Stimulated activated CD8-positive, alpha-beta memory T cell treated with anti-CD3 and anti-CD28 coated beads, Interleukin-4, amount 100 ng/mL, for 24 hours (primary cell): ENCODE measurements at places on chromosomes 4 and X.

- DNase-seq = no peak
Observed at GRCh38 chr4:112214390-112215264, 17.0 kb upstream of the AP1AR start.

GRCh38 chr4:88737307-88737941 lies 39.8 kb upstream of the NAP1L5 start:
- no peak for DNase-seq

GRCh38 chr4:94564252-94564651 lies 112.5 kb downstream of the PDLIM5 start:
- DNase-seq = no peak

- DNase-seq = no peak
Observed at GRCh38 chrX:13752141-13752540, 17.6 kb downstream of the OFD1 start.

DNA sequence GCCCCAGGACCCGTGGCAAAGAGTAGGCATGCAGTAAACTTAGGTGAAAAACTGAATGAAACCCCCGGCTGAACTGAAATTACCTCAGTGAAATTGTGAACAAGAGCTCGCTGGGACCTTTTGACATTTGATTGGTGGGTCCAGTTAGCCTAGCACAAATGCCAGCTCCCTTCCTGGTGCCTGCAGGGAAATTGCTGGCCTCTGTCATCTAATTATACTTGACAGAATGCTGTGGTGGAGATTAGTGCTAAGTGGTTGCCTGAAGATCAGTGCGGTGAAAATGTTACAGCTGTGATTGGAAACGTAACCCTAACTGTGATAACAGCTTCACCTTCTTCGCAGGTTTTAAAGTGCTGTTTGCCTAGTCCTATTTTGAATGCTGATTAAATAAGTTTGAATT lies 43.0 kb downstream of the ADD1 start:
- no peak for DNase-seq

- DNase-seq = peak; percentile 51
Observed at GRCh38 chrX:41085512-41085877, 250 bp downstream of the USP9X start.

GRCh38 chr4:144371485-144371884 lies 231.0 kb upstream of the GYPA start:
- no peak for DNase-seq

DNA sequence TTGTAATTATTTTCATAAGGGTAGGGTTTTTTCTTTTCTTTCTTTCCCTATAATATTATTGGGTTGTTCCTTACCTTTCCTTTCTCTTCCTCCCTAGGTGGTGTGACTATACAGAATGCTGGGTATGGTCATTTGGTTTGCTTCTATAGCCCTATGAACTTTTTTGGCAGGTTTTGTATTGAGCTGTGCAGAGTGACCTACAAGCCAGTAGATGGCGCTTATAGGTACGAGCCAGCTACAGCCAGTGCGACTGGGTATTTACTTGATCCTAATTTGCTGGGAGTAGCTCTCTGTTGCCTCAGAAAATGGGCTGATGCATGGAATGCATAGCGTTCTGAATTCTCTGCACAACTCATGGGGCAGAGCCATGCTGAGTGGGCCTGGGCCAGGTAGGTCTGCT lies 423.3 kb downstream of the MAGEE1 start:
- no peak for DNase-seq

- DNase-seq = no peak
Observed at GRCh38 chr4:71296945-71297344, 41.9 kb upstream of the SLC4A4 start.

GRCh38 chrX:53312946-53313727 lies 31.8 kb upstream of the IQSEC2 start:
- peak; percentile 57 for DNase-seq

- DNase-seq = no peak
Observed at GRCh38 chr4:128868758-128869157, 59.3 kb downstream of the JADE1 start.

DNA sequence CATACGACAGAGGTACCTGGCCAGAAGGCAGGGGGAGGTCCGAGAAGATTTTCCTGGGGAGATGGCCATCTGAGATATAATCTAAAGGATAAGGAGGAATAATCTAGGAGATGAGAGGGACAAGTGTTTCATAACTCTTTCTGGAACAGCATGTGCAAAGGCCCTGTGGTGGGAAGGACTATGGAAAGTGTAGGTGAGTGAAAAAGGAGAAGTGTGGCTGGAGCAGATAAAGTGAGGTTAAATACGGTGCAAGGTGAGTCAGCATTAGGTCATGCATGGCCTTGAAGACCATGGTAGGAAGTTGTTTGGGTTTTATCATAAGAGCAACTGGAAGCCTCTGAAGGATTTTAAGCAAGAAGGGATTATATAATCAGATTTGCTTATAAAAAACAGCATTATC lies 34.6 kb upstream of the MTM1 start:
- DNase-seq = no peak

DNA sequence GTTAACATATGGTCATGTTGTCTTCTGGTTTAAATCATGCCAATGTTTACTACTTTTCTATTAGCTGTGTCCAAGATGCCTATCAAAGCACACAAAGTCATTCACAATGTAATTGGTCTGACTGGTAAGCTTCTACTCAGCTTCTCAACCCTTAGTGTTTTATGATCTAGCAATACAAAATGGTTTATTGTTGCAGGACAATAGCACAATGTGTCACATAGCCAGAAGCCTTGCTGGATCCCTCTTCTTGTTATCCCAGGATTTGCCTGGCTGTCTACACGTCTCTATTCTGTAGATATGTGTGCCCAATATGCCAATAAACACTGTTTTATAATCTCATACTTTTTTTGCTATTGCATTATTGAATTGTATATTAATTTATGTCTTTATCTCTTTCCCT lies 1111.0 kb upstream of the AGA start:
- no peak for DNase-seq

- DNase-seq = no peak
Observed at GRCh38 chrX:39477031-39477761, 620.6 kb downstream of the BCOR start.

- DNase-seq = no peak
Observed at GRCh38 chrX:65866773-65867172, 173.1 kb downstream of the VSIG4 start.

DNA sequence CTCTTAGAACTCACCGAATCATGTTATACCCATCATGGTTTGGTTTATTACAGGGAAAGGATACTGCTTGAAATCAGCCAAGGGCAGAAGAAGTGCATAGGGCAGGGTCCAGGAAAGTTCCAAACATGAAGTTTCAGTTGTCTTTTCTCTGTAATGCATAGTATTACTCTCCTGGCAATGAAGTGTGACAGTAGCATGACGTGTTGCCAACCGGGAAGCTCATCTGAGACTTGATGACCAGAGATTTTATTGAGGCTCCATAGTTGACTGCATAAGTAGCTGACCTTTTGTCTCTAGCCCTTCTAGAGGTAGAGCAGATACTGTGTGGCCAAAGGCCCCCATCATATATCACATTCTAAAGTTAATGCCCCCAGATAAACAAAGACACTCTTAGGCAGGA lies 72.1 kb downstream of the BEND4 start:
- no peak for DNase-seq

GRCh38 chrX:17435476-17435875 lies 60.5 kb downstream of the NHS start:
- DNase-seq = no peak

GRCh38 chr4:170949084-170949483 lies 859.3 kb upstream of the AADAT start:
- no peak for DNase-seq

GRCh38 chrX:19800821-19801374 lies 86.5 kb downstream of the SH3KBP1 start:
- no peak for DNase-seq

DNA sequence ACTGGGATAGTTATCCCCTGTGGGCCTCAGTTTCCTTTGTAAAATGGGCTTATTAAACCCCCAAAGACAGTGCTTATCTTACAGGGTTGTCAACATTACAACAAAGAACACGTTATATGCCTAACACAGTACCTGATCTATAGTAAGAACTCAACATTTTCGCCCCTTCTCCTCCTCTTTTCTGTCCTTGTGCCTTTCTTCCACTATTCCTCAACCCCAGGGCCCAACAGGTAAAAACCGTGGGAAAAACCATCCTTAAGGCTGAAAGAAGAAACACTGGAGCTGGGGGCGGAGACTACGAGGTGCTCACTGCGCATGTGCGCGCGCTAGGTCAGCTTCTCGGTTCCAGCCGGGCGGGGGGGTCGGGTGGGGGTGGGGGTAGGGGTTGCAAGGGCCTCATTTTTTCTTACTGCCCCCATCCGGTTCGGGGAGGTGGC lies 426 bp upstream of the XIAP start:
- DNase-seq = no peak

- no peak for DNase-seq
Observed at GRCh38 chr4:113057891-113058290, 8.4 kb downstream of the ANK2 start.

DNA sequence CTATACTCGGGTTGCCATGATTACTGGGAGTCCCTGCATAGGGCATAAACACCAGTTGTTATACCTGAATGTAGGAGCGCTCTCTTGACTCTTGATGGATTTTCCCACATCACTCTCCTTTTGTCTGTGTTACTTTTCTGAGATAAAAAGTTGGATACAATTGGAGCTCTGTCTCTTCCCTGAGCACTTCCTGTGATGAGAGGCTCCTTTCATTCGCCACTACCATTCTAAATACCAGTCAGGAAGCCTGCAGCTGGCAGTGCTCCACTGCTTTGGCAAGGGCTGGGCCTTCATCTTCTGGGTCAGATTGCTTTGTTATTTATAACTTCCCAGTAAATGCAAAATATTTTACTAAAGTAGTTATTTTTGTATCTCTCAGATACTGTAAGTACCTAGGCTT lies 13.9 kb downstream of the TCEANC start:
- no peak for DNase-seq

GRCh38 chr4:8543623-8544022 lies 36.6 kb upstream of the GPR78 start:
- DNase-seq = no peak

DNA sequence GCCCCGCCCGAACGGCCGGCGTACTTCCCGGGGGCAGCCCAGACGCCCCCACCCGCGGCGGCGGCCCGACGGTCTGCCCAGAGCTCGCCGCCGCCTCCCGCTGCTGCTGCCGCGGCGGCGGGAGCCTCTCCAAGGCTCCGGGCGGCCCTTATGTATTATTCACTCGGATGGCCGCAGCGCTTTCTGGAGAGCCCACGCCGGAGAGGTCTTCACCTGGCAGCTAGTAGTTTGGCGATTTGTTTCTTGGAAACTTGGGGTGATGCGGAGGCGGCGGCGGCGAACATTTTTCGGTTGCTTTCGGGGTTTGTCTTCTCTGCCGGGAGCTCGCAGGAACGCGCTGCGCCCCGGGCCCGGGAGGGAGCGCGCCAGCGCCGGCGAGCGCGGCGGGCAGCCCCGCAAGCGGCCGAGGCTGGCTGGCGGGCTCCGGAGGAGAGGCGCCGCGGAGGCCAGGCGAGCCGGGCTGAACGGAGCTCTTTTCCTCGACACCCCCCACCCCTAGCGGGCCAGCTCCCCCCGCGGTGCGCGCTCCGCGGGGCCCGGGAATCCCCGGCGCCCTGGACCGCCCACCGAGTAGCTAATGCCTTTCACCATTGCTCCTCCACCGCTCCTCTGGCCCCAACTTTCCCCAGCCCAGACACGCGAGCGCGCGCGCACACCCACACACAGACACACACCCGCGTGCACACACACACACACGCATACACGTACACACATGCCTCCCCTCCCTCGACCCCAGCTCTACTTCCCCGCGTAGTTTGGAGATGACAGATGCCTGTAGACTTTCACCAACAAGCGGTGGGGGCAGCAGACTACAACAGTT lies 113.5 kb downstream of the DHX15 start:
- DNase-seq = peak; percentile 11

DNA sequence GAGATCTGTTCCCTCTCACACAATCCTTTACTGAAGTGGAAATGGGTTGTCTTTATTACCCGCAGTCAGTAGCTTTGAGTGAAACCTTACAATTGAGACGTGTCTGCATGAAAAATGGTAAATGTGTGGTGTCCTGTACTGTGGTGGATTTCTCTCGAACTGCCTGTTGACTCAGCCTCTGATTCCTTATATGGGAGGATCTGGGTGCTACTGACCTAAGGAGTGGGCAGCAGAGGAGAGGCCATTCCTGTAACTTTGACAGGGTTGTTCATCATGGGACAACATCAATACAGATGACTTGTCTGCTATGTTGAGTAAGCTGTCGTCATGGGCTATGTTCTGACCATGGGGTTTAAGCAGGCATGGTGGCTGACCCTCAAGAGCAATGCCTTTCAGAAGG lies 159.6 kb upstream of the WDR1 start:
- no peak for DNase-seq

GRCh38 chrX:148498067-148498466 lies 2.4 kb upstream of the AFF2 start:
- no peak for DNase-seq

DNA sequence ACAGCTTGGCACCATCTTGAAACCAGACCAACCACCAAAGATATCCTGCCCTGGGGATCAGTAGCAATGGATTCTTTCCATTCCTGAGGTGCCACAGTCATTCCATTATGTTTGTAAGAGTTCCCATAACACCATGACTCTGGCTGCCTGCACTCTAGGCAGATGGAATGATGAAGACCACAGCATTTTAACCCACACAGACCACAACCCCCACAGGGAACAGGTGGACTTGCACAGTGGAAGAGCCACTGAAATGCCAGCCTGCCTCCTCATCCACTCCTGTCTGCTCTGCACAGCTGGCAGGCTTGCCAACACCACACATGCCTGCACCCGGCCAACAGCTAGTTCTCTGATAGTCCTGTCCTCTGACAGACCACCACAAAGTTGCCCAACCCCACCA lies 2362.2 kb upstream of the AGA start:
- no peak for DNase-seq

DNA sequence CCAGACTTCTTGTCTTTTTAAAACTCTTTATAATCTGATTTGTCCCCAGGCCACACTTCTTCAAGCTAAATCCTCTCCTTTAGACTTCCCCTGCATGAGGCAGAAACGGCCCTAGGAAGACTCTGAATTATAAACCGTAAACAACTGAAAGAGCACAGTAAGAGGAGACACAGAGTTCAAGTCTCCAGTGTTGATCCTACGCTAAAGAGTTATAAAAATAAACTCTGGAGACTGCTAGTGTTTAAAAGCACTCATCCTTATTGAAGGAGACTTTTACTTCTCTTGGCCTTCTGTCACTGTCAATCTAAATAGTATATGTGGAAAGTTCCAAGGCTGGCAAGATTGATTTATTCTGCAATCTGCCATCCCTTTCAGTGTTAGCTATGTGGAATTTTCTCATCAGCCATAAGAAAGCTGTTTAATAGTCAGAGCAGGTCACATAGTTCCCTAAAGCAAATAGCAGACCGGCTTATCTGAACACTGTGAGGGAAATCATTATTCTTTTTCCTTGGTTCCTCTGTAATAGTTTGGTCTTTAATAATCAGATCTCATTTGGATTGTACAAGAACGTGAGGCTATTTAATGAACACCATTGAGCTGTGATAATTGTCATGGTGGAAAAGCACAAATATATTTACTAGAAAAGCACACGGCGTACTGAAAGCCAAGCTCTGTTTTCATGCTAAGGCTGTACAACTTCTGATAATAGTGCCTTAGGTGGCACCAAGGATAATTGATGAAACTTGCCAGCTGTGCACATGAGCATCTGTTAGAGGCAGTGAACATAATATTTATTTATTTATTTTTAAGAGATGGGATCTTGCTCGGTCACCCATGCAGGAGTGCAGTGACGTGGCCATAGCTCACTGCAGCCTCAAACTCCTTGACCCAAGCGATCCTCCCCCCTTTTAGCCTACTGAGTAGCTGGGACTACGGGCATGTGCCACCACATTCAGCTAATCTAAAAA lies 157.7 kb downstream of the CEP135 start:
- no peak for DNase-seq

- no peak for DNase-seq
Observed at GRCh38 chrX:42803320-42803719, 25.4 kb upstream of the PPP1R2C start.

GRCh38 chrX:68698942-68699341 lies 51.5 kb downstream of the STARD8 start:
- DNase-seq = no peak
